CD4-positive, alpha-beta T cell treated with Interleukin-17A for 1 hour (primary cell): ENCODE measurements at places on chromosomes 11 and 22.

DNA sequence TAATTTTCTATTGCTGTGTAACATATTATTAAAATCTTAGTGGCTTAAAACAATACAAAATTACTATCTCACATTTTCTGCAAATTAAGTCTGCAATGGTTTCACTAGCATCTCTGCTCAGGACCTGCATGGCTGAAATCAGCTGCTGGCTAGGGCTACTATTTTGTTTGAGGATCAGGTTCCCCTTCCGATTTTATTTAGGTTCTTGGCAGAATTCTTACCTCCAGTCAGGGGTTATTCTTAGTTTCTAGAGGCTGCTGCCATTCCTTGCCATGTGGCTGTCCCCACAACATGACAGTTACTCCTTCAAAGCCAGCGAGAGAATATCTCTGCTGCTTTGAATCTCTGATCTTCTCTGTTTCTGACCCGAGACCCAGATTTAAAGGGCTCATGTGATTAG, 424.5 kb upstream of the ANO5 start:
- no peak for DNase-seq

GRCh38 chr11:129804012-129804411, 11.6 kb upstream of the TMEM45B start:
- DNase-seq: no peak

DNA sequence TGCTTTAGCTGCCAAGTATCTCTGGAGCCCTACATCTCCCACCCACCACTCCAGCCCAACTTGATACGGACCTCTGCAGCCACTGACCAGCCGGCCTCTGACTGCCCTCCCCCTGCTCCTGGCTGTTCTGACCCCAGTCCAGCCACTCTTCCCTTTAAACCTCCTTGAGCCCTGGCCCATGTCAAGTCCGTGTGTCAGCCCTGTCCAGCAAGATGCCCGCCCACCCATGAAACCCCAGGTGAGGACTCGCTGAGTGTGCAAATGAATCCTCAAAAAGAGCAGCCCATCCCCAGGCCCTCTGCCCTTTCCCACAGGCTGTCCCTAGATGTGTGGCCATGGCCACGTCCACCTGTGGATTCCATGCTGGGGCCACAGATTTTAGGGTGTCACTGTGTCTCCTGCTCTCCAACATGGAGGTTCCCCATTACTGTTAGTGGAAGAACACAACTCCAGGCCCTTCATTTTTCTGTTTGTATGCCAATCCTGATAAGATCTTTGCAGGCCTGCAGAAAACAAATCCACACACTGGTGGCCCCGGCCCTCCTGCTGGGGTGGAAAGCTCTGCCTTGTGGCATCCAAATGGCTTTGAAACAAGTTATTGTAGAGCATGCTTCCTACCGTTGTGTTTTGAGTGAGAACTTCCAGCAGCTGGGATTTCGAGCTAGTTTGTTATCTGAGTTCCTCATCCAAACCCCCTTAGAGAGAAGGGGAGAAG, 22.7 kb upstream of the ADORA2A start:
- no peak for DNase-seq

- DNase-seq: no peak
Observed at GRCh38 chr11:94169930-94170545, 41.4 kb downstream of the PANX1 start.

- DNase-seq: peak; percentile 38
Observed at GRCh38 chr11:78414321-78415051, 3.1 kb downstream of the GAB2 start.

- peak; percentile 51 for DNase-seq
Observed at GRCh38 chr22:43110444-43110926, at the start of gene BIK. Gene BIK, plus strand, starts transcription at chr22:43110750. Its CDS starts 13,273 bp downstream, at chr22:43124023.

DNA sequence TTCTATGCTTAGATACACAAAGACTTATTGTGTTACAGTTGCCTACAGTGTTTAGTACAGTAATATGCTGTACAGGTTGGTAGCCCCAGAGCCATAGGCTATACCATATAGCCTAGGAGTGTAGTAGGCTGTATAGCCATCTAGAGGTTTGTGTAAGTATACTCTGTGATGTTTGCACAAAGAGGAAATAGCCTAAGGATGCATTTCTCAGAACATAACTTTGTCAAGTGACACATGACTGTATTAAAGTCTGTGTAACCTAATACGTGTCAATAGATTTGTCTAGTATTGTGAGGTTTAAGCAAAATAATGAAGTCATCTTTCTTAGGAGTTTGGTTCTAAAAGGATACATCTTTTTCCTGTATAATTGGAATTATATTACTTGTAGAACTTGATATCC, 5.5 kb downstream of the ZC3H12C start:
- DNase-seq: no peak

- no peak for DNase-seq
Observed at GRCh38 chr11:104122011-104122635, 41.8 kb downstream of the PDGFD start.

- no peak for DNase-seq
Observed at GRCh38 chr11:113906038-113906437, 1.4 kb downstream of the HTR3B start.

DNA sequence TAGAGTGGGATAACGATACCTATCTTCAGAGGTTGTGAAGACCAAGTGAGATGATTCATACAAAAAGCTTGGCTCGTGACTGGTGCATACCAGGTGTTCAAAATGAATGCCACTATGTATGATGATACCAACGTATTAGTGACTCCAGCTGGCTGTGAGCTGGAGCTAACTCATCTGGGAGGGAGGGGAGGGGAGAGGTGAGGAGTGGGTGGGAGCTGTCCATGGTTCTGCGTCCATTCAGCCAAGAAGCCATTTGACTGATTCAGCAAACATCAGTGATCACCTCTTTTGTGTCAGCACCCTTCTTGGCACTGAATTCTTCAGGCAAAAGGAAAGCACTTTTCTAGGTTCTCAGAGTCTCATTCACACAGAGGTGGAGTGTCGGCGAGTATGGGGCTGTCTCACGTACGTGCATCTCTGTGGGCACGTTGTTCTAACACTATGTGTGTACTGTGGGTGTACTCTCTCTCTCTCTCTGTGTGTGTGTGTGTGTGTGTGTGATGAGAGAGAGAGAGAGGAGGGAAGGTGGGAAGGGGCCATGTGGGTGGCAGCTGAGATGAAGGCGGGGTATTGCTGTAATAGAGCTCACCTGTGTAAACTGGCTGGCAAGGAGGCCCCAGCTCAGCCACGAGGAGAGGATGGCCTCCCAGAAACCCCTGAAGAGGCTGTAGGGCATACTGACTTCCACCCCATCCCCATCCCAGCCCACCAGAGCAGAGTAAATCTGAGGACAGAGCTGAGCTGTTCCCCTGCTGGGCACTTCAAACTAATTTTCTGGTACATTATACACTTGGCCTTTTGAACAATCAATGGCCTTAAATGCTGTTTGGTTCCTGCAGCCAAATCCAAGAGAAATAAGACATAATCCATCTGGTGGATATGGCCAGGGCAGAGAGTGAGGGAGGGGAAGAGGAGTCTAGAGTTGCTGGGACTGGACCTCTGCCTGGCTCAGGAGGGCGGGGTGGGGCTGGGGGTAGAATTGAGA, 96.1 kb upstream of the THY1 start:
- no peak for DNase-seq

- no peak for DNase-seq
Observed at GRCh38 chr11:28679795-28680468, 571.7 kb downstream of the METTL15 start.

GRCh38 chr11:116333001-116333535, 439.7 kb downstream of the BUD13 start:
- no peak for DNase-seq

DNA sequence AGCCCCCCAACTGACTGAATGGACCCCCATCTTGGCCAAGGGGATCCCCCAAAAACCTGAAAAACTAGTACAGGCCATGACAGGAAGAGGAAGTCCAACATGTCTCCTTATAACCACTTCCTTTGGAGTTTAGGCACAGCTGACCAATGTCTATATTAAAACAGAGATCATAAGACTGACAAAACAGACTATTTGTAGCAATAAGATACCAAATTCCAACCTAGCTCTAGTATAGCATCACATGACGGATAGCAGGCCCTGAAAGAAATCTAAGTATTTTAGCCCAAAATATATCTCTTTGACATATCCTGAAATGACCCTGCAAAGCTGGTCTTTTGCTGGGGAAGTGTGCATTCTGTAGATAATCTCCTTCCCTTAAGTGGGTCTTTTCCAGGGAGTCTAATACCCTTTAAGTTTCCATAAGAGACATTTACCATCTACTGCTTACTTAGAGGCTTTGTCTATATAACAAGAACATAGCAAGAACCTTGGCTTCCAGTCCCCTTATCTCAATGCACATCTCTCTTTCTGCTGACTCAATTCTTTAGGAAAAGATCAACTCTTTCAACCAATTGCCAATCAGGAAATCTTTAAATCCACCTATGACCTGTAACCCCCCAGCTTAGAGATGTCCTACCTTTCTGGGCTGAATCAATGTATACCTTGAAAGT, 34.9 kb upstream of the ACER3 start:
- DNase-seq: no peak

DNA sequence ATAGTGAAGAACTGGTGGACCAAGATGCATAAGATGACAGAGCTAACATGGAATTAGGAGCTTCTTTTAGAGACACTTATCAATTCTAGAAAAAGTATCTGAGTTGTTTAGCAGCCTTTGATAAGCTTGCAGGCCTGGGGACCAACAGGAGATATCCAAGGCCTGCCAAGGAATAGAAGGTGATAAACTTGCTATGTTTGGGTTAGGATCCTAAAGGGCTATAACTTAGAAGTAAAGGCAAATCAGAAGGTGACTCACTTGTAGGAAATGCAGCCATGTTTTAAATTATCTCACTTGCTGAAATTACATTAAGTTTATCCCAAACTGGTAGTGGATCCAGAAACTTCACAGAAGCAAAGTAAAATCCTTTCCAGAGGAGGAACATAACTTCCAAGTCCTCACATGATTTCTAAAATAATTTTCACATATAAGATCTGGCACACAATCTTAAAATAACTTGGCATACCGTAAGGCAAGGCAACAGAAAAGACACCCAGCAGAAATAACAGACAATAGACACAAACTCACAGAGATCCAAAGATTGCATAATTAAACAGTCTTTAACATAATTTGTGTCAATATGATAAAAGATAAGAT, 69.6 kb upstream of the TEAD1 start:
- no peak for DNase-seq

- no peak for DNase-seq
Observed at GRCh38 chr11:18594999-18595749, 4.4 kb upstream of the MISFA start.

GRCh38 chr11:64887234-64887756, 8.9 kb upstream of the EHD1 start:
- DNase-seq: no peak

DNA sequence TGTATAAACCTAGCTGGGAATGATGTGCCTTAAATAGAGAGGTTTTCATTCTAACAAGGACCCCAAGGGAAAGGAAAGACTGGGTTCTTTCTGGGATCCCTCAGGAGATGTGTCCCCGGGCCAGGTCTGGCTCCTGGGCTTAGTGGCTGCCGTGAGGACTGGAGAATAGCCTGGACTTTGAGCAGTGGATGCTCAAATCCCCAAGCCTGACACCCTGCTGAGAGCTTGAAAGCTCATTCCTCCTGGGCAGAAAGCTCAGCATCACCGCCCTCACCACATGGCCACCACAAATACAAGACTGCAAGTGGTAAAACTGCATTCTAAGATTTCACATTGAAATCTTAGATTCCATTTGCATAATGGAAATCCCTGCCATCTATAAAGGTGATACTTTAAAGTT, 79.4 kb upstream of the NARS2 start:
- DNase-seq: no peak

- DNase-seq: no peak
Observed at GRCh38 chr22:23827351-23827995, 11.3 kb downstream of the DERL3 start.

GRCh38 chr11:134015556-134015955, 53.3 kb upstream of the JAM3 start:
- no peak for DNase-seq

DNA sequence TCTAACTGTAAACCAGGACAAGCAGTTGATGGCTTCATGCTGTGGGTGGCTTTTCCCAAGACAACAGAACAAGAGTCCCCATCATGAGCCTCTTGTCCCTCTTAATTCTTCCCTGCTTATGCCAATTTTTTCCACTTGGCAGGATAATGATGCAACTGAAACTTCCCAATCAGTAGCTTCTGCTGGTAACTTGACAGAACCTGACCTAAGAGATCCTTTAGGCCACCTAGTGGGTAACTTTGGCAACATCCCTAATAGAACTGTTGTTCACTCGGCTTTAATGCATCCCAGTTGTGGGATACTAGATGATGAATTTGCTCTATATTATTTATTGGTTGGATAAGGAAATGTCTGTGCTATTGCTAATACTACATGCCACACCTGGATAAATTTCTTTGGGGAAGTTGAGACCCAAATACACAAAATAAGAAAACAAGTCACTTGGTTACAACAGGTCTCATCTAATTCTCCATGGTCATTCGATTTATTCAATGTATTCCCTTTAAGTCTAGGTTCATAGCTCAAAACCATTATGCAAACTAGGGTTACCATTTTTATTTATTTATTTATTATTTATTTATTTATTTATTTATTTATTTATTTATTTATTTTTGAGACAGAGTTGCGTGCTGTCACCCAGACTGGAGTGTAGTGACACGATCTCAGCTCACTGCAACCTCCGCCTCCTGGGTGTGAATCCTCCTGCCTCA, 41.4 kb upstream of the NFAM1 start:
- DNase-seq: peak; percentile 55

DNA sequence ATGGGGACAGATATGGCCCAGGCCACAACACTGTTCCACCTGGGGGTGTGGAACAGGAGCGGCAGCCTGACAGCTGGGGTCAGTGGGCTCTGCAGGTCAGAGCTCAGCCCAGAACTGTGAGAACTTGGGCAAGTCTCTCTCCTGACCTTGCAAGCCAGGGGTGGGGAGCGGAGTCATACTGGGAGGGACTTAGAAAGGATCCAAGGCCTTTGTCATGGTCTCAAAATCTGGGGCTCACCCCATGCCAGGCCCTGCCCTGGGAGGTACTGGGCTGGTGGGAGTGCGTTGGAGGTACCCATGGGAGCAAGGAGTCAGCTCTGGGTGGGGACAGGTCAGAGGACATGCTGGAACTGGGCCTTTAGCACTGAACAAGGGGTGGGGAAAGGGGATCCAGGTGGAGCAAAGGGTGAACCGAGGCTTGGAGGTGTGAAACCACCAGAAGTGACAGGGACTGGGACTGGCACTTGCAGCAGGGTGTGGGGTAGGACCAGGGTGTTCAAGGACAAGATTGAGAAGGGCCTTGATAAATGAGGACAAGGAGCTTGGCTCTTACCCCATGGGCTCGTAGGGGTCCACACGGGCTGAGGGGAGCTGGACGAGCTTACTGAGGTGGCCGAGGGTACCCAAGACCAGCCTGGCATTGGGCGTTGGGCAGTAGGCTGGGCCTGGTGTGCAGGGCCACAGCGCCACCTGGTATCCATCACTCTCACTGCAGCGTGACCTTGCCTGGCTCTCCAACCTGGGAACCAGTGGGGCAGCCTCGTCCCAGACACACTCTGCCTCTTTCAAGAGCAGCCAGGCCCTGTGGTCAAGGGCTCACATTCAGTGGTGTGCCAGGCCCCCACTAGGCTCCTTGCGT, 7.4 kb upstream of the PMM1 start:
- peak; percentile 43 for DNase-seq

- no peak for DNase-seq
Observed at GRCh38 chr11:114447892-114448291, 8.6 kb downstream of the REXO2 start.
